ENCODE measurements at places on chromosomes 2 and 18.

DNA sequence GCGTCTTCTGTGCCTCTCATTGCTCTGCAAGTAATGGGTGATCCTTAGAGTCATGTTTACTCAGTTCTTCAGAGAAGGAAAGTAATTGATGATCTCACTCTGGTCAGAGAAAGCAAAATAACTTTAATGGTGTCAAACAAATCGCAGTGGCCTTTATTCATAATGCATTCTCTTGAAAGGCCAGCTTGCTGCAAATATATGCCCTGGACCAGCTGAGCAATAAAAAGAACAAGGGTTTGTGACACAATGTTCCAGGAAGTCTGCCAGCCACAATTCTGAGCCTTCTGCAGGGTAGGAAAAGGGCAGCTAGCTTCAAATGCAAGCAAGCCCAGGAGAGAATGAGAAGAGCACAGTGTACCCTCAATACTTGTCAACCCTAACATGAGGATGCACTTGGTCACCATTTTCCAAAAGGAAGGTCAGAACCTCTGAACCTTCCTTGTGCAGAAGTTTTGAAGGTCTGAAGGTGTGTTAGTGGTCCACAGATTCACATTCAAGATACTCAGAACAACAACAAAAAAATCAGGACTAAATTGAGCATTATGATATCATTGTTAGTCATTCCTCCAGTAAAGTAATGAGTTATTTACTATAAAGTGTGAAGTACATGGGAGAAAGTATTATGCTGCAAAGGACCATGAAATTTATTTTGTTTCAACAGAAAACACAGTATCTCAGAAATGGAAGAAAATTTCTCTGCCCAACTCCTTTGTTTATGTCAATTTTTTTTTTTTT is 355.6 kb downstream of the PAX3 start:
- no peaks in the 10 kb centered on the region for H3K4me1 ChIP-seq
- H3K4me3 ChIP-seq = no peak overlapping the region
- no peaks in the 10 kb centered on the region for H3K27me3 ChIP-seq
- DNase-seq = no peak
- H3K27ac ChIP-seq = no peak overlapping the region

GRCh38 chr2:60553495-60554073 is at the start of gene BCL11A:
TSS of gene BCL11A (minus strand) at chr2:60553654. CDS start at chr2:60553270, 384 bp downstream.
- H3K36me3 ChIP-seq = no peaks in the 10 kb centered on the region
- H3K4me3 ChIP-seq = peak within 1 kb of the TSS; percentile 91
- peaks cover 53% of the 10 kb centered on the region for H3K4me1 ChIP-seq
- DNase-seq = no peak
- peaks cover 65% of the 10 kb centered on the region for H3K27me3 ChIP-seq

- no peak for DNase-seq
- peaks cover 22% of the 10 kb centered on the region for H3K27me3 ChIP-seq
- no peak overlapping the region for H3K27ac ChIP-seq
- no peak overlapping the region for H3K4me3 ChIP-seq
- H3K4me1 ChIP-seq = peaks cover 36% of the 10 kb centered on the region
Measured at GRCh38 chr2:42794271-42795046, 2.1 kb upstream of the HAAO start.

DNA sequence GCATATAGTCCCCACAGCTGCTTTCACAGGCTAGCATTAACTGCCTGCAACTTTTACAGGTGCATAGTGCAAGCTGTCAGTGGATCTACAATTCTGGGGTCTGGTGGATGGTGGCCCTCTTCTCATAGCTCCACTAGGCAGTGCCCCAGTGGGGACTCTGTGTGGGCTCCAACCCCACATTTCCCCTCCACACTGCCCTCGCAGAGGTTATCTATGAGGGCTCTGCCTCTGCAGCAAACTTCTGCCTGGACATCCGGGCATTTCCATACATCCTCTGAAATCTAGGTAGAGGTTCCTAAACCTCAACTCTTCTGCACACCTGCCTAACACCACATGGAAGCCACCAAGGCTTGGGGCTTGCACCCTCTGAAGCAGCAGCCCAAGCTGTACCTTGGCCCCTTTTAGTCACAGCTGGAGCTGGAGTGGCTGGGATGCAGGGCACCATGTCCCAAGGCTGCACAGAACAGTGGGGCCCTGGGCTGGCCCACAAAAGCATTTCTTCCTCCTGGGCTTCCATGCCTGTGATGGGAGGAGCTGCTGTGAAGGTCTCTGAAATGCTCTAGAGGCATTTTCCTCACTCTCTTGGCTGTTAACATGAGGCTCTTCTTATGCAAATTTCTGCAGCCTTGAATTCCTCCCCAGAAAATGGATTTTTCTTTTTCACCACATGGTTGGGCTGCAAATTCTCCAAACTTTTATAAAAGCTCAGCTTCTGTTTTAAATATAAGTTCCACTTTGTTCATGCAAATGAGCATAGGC is 59.3 kb downstream of the KDM3A start:
- DNase-seq = no peak
- peaks cover 66% of the 10 kb centered on the region for H3K36me3 ChIP-seq
- no peak overlapping the region for H3K27ac ChIP-seq
- H3K4me1 ChIP-seq = peaks cover 6% of the 10 kb centered on the region

DNA sequence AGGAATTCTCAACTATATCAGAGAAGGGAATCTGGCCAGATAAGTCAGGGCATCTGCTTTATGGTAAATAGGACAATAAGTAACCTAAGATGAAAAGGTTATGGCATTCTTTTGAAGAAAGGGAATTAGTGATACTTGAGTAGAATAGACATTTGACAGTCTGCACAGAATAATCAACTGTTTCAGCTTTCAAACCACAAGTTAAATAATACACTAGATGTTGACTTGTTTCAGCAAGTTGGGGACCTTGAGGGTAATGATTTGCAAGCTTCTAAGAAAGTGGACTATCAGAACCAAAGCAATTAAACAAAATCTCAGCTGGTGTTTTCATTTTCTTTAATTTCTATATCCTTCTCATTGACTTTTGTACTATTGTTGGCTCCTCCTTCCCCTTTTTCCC is 54.5 kb downstream of the SLC39A10 start:
- peaks cover 3% of the 10 kb centered on the region for H3K4me1 ChIP-seq
- DNase-seq = no peak
- H3K4me3 ChIP-seq = no peak overlapping the region
- H3K36me3 ChIP-seq = peaks cover 83% of the 10 kb centered on the region
- no peak overlapping the region for H3K27ac ChIP-seq
- no peaks in the 10 kb centered on the region for H3K27me3 ChIP-seq

DNA sequence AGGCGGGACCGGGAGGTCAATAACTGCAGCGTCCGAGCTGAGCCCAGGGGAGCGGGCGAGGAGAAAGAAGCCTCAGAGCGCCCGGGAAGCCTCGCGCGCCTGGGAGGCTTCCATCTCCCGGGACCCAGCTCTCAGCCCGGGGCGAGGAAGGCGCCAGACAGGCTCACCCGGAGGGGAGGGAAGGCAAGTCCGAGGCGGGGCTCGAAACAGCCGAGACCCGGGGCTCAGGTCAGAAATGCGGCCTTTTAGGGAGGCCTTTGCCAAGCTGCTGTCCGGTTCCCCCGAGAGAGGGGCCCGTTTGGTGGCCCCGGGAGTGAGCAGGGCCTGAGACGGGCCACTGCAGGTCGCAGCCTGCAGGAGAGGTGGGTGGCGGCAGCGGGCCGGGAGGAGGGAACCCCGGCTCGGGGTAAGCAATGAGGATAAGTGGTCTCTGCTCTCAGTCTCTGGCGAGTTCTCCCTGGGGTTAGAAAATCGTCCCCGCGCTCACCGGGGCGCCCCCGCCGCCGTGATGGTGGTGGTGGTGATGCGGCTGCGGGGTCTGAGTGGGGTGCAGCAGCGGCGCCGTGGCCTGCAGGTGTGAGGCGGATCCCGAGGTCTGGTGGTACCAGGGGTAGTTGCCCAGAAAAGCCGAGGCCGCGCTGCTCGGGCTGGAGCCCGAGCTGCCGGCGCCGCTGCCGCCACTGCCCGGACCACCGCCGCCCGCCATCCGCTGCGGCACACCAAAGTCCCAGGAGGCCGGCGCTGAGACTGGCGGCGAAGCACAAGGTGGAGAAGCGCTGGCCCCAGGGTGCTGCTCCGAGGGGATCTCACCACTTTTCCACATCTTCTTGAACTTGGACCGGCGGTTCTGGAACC is 2.4 kb downstream of the DLX2 start:
- peaks cover 31% of the 10 kb centered on the region for H3K4me1 ChIP-seq
- DNase-seq = peak; percentile 23
- peak overlapping the region; percentile 85 for H3K4me3 ChIP-seq
- no peak overlapping the region for H3K27ac ChIP-seq
- peaks cover 14% of the 10 kb centered on the region for H3K36me3 ChIP-seq

- H3K36me3 ChIP-seq = no peaks in the 10 kb centered on the region
- H3K4me1 ChIP-seq = no peaks in the 10 kb centered on the region
- H3K27me3 ChIP-seq = peaks cover 2% of the 10 kb centered on the region
- no peak for DNase-seq
- no peak overlapping the region for H3K27ac ChIP-seq
- no peak overlapping the region for H3K4me3 ChIP-seq
Measured at GRCh38 chr18:68152770-68153169, 562.1 kb downstream of the TMX3 start.

DNA sequence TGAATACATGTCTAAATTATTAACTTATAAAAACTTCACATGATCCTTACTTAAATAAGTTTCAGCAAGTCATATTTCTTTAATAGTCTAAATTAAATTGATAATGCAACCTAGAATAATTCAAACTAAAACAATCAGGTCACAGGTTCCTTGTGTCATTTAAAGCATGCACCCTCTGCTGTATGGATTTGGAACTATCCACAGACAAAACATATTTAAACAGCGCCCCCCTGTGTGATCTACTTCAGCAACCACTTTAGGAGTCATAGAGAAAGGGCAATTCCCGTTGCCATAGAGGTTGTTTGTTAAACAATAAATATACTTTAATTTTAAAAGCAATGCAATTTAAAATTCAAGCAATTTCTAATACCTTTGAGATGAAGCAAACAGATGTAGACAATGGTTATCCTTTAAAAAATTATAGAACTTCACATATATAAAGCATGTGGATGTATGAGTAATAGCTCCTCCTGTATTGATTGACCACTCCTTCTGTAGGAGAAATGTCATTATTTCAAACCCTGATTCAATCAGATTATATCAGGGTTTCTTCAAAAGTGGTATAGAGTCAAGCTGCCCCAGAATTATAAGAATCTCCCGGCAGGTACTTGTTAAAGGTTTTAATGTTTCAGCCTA is 21.2 kb downstream of the GRB14 start:
- no peak for DNase-seq
- H3K27me3 ChIP-seq = no peaks in the 10 kb centered on the region
- no peaks in the 10 kb centered on the region for H3K4me1 ChIP-seq
- H3K27ac ChIP-seq = no peak overlapping the region
- H3K4me3 ChIP-seq = no peak overlapping the region
- no peaks in the 10 kb centered on the region for H3K36me3 ChIP-seq

GRCh38 chr2:171046048-171046560 is 114.6 kb downstream of the TLK1 start:
- no peaks in the 10 kb centered on the region for H3K27me3 ChIP-seq
- H3K4me1 ChIP-seq = peaks cover 29% of the 10 kb centered on the region
- no peak for DNase-seq
- peaks cover 21% of the 10 kb centered on the region for H3K36me3 ChIP-seq
- H3K27ac ChIP-seq = no peak overlapping the region
- no peak overlapping the region for H3K4me3 ChIP-seq

DNA sequence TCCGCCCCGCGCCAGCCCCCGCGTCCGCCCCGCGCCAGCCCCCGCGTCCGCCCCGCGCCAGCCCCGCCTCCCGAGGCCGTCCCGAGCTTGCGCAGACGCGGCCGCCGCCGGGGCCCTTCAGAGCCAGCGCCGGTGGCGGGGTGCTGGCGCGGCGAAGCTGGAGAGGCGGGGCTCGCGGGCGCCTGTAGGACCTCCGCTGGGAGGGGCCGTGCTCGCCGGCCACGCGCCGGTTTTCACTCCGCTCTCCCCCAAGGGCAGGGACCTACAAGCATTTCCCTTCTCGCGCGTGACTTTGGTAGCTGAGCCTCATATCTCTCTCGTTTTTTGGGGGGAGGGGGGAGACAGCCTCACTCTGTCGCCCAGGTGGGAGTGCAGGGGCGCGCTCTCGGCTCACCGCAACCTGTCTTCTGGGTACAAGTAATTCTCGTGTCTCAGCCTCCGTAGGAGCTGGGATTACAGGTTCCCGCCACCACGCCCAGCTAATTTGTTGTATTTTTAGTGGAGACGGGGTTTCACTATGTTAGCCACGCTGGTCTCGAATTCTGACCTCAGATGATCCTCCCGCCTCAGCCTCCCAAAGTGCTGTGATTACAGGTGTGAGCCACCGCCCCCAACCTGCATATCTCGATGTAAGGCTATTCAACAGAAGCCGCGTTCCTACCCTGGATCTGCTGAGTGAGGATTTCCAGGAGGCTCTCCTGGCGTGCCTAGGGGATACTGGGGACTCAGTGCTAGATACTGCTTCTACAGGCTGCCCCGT is at the start of gene ZNF514:
Gene ZNF514 (minus strand): TSS at position 159 of the 760 bp plus-strand sequence. CDS start 6,595 bp downstream, outside the sequence.
- no peaks in the 10 kb centered on the region for H3K27me3 ChIP-seq
- H3K4me3 ChIP-seq = peak within 1 kb of the TSS; percentile 93
- H3K4me1 ChIP-seq = peaks cover 3% of the 10 kb centered on the region
- peak within 1 kb of the TSS; percentile 91 for H3K27ac ChIP-seq

DNA sequence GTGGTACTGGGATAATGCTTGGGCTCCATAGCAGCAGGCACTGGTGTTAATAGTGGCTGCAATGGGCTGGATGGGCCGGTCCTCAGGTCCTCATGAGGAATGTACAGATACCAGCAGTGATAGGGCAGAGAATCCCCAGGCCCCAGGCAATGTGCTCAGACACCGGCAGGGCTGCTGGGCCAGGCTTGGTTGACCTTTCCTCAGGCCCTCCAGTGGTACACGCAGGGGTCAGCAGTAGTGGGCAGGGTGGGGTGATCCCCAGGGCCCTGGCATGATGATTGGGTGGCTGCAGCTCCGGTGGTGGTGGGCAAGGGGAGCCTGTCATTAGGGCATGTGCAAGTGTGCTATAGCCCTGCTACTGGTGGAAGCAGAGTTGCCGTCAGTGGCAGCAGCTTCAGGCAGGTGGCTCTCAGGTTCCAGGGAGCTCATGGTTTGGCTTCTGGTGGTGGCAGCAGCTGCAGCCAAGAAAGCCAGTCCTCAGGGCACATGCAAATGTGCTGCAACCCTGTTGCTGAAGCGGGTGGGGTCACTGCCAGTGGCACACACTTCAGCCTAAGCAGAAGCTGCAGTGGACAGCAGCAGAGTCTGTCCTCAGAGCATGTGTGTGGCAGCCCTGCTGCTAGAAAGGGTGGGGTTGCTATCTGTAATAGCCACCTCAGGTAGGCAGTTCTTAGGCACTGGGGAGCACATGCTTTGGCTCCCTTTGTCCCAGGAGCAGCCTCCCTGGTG is 56.8 kb downstream of the CCNT2 start:
- no peak for DNase-seq
- no peak overlapping the region for H3K4me3 ChIP-seq
- H3K36me3 ChIP-seq = peaks cover 18% of the 10 kb centered on the region
- peaks cover 2% of the 10 kb centered on the region for H3K27me3 ChIP-seq

DNA sequence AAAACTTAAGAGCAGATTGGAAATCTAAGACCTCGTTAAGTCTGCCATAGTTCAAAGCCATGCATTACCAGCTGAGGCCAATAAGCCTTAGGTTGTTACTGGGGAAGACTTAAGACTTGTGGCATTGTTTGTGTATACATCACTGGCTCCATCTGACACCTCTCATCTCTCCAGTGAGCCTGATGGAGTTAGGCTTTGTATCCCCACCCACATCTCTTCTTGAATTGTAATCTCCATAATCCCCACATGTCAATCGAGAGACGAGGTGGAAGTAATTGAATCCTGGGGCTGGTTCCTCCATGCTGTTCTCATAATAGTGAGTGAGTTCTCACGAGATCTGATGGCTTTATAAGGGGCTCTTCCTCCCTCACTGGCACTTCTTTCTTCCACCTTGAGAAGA is 404.6 kb downstream of the ARHGAP15 start:
- peak overlapping the region; percentile 71 for H3K27ac ChIP-seq
- DNase-seq = no peak
- peaks cover 6% of the 10 kb centered on the region for H3K4me1 ChIP-seq
- peaks cover 71% of the 10 kb centered on the region for H3K36me3 ChIP-seq
- no peak overlapping the region for H3K4me3 ChIP-seq
- no peaks in the 10 kb centered on the region for H3K27me3 ChIP-seq

Data from naive thymus-derived CD8-positive, alpha-beta T cell (primary cell).